ENCODE measurements at places on chromosomes 12 and 14.
A peak's percentile ranks its signal among the peaks of the same experiment; 100 is the strongest.

DNA sequence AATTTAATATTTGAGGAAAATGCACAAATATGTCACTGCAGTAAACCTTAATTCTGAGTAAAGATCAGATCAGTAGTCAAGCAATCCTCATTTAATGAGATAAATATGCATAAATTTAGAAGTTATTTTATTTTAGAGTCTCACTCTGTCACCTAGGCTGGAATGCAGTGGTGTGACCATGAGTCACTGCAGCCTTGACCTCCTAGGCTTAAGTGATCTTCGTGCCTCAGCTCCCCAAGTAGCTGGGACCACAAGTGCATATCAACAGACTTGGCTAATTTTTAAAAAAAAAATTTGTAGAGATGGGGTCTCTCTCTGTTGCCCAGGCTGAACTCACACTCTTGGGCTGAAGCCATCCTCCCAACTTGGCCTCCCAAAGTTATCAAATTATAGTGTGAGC is 41.3 kb downstream of the LMO3 start:
- DNase-seq = no peak

GRCh38 chr12:124030510-124030909 is 57.5 kb downstream of the ZNF664 start:
- no peak for DNase-seq

DNA sequence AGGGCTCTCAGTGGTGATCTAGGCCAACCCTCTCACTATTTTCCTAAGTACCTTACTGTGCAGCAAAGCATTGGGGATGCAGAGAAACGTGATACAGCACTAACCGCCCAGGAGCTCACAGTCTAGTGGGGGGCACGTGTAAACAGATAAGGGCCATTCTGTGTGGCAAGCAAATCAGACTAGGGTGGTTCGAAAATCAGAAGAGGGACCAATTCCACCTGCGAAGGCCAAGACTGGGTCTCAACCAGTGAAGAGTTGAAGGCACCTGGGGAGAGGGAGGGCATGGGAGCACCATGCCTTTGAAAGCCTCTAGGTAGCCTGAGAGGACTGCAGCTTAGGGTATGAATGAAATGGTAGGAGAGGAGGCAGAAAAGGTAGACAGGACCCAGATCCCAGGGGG is 2.2 kb downstream of the PITPNM2 start:
- DNase-seq = no peak

GRCh38 chr14:89417465-89418225 is 612 bp upstream of the FOXN3 start:
- DNase-seq = peak; percentile 71
